ENCODE measurements at places on chromosomes 5 and 9.

- no peak for DNase-seq
Observed at GRCh38 chr5:126794157-126794828, 17.4 kb downstream of the LMNB1 start.

DNA sequence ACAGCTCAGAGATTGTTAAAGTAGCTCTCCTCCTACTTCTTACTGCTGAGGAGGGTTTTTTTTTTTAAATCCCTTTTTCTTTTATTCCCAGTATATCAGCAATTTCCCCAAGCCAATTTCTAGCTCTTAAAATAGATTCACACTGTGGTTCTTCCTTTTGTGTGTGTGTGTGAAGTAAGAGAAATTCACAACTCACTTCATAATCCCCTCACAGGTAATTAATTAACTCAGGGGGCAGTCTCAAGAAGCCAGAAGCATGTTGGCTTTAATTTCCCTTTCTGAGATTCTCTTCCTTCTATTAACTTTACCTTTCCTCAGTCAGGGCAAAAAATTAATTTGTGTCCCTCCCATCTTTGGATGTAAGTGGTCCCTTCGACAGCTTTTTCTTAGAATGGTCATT is 71.0 kb upstream of the HMHB1 start:
- DNase-seq, result no peak

- no peak for DNase-seq
Observed at GRCh38 chr9:16143310-16143709, 590.5 kb downstream of the CCDC171 start.

GRCh38 chr9:72734631-72735030 is 213.2 kb downstream of the TMC1 start:
- no peak for DNase-seq

DNA sequence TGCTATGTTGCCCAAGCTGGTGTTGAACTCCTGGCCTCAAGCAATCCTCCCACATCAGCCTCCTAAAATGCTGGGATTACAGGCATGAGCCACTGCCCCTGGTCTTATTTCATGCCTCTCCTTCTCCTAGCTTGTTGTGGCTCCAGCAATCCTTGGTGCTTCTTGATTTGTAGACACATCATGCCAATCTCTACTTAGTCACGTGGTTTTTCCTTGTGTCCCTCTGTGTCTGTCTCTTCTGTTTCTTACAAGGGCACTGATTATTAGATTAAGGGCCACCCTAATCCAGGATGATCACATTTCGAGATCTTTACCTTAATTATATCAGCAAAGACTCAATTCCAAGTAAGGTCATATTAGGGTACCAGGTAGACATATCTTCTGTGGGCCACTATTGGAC is 9.2 kb upstream of the IL31RA start:
- DNase-seq, result no peak

DNA sequence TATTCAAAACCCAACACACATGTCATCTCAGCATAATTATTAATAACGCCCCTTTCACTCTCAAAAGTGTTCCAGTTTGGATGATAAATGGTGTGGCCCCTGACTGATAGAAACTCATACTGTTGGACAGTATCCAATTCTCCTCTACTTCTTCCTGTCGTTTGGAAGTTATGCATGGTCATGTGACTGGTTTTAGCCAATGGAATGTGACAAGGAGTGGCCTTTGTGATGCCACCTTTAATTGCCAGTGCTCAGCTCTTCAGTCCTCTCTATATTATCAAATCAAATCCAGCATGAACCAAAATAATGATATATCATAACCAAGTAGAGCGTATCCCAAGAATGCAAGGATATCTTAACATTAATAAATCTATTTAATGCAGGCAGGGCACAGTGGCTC is 117.8 kb upstream of the SPIN1 start:
- DNase-seq, result no peak

DNA sequence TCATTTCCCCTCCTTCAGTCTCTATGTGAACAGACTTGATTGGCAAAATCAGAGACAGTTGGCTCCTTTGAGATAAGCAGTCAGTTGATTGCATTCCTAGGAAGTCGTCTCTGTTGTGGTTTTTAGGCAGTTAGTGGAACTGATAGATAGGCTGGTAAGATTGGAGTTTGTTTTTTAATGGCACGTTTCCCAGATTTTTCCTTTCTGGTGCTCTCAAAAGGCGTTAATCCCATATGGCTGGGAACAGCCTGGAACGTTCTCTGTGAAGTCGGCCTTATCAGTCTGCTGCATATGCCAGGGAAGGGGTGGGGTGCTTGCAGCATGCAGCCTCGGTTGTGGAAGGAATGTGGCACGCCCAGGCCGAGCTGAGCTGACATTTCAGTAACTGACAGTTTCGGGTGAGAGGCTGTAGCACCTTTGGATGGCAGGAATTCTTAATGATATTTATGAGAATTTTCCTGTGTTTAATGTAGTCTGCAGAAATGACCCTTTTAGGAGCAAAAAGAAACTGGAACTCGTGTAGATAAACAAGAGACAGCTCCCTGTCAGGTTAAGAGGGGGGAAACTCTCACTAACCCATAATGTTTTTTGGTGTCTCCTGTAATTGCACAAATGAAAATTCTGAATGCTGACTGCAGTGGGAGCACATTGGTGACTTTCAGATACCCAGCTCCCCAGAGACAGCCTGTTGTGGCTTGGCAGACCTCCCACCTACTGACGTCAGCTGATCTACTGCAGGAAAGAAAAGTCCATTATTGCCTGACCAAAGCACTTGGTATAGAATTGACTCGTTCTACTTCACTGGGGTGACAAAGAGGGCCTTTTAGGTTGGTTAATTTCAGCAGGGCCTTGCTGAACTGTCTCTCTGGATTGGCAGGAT is 6.3 kb downstream of the SPTAN1 start:
- peak; percentile 97 for DNase-seq

DNA sequence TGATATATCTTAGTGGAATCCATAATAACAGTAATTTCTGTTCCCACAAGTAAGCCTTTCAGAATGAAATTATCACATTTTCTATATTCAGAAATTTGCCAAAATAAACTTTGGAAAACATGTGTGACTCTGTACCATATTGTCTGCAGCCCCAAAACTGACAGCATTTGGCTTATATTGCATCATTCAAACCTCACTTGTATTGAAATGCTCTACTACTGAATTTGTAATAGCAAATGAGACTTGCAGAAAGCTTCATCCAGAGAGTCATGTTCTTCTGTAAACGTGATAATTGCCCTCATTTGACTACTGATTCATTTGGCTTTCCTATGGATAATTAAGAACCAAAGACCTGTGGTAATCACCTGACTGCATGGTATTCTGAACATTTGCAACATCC is 1249.5 kb upstream of the CDH18 start:
- DNase-seq, result no peak

- no peak for DNase-seq
Observed at GRCh38 chr5:63125392-63125791, 546.8 kb downstream of the LRRC70 start.

DNA sequence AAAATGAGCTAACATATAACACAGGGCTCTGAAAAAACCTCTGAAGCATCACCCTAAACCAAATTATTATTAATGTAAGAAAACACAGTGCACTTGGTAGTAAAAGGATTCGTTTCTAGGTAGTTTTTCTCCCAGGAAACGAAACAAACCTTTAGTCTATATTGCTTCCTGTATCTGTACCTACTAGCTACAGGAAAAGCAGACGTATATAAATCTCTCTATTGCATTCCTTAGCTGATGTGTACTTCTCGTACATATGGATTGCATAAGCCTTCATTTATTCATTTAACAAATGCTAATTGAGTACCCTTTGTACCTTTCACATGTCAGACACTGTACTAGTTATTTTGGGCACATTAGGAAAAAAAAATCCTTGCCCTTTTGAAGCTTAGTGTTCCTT is 85.0 kb upstream of the RASA1 start:
- no peak for DNase-seq

DNA sequence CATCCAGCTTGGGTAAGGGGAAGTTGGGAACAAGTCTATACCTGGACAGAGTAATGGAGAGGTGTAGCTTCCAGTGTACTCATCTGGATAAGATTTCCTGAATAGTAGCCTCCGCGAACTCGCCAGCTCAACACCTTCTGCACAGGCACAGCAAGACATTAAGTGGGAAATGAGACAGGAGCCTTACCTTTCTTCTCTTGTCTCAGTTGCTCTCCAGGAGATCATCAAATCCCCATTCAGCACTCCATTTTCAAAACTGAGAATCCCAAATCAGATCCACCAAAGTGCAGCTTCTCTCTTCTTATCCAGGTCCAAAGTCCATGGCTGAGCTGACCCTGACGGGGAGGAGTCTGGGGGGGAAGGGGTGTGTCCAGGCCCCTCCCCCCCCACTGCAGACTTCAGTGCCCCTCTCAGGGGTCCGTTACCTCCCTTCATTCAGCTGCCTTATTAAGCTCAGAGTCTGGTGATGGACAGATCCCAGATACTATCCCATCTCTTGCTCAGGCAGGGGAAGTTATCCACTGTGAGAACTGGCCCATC is 5.9 kb upstream of the MGAT1 start:
- DNase-seq, result no peak

DNA sequence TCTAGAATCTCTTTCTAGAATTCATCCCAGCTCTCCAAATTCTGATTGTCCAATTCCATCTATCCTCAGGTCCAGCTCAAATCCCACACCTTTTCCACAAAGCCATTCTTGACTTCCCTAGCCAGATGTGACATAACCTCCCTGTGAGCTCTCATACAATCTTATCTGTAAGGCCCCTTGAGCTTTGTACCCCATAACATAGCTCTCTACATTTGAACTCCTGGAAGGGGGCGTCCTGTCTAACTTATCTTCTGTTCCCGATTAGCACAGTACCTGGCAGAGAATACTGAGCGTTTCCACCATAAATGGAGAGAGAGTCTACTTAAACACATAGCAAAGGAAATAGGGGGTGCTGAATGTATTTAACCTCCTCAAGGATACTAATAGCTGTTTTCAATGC is 251.6 kb upstream of the RGMB start:
- no peak for DNase-seq

GRCh38 chr9:33379666-33380389 is 22.5 kb downstream of the AQP7 start:
- no peak for DNase-seq

GRCh38 chr9:134100040-134100439 is 32.2 kb upstream of the BRD3 start:
- no peak for DNase-seq

- DNase-seq, result peak; percentile 87
Observed at GRCh38 chr5:176619203-176619568, 9.2 kb upstream of the GPRIN1 start.

GRCh38 chr5:177576169-177576568 is 15.8 kb upstream of the TMED9 start:
- DNase-seq, result no peak

DNA sequence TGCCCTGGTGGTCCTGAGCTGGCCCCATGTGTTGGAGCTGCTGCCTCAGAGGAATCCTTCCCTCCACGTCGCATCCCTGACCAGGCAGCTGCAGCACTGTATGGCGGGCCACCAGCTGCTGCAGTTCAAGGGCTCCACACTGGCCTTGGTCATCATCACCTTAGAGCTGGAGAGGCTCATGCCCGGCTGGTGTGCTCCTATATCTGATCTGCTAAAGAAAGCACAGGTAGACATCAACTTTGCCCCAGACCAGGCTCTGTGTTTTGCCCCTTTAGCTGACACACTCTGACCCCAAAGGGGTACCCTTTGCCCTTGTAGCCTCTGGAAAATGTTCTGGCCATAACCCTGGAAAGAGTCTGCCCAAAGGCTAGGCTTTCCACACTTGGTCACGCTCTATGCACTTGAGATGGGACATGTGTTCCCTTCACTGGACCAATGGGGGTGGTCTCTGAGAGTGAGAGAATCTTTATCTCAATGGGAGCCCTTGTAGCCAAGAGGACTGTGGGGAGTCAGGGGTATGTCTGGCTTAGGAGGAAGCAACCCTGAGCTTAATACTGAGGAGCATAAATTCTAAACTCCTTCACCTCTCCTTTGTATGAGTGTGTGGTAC is 4.8 kb downstream of the CCNI2 start:
- DNase-seq, result no peak

- DNase-seq, result no peak
Observed at GRCh38 chr9:132802121-132802795, 75.8 kb downstream of the AK8 start.

DNA sequence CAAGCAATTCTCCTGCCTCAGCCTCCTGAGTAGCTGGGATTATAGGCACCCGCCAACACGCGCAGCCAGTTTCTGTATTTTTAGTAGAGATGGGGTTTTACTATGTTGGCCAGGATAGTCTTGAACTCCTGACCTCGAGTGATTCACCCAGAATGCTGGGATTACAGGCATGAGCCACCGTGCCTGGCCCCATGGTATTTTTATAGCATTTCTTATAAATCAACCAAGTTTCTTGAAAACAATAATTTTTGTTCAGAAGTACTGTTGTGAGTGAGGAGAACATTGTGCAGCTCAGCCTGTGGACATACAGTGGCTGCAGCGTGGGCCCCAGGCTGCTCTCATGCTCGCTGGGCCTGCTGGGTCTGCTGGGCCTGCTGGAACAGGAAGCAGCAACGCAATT is 45.3 kb downstream of the MAP1B start:
- no peak for DNase-seq

DNA sequence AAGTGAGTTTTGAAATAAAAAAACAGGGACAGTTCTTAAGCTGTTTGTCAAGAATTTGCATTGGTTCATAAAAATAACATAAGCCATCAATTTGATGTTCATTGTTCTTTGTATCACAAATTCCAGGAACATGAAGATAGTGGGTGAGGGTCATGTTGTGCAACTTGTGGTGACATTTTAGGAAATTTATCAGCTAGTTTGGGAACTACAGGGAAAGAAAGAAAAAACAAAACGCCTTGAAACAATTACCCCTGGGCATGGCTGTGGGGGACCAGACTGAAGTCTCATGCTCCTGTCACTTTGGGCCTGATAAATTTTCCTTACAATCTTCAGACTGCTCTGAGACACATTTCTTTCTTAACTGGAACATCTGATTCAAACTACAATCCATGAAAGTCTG is 207.1 kb upstream of the CLINT1 start:
- DNase-seq, result no peak

DNA sequence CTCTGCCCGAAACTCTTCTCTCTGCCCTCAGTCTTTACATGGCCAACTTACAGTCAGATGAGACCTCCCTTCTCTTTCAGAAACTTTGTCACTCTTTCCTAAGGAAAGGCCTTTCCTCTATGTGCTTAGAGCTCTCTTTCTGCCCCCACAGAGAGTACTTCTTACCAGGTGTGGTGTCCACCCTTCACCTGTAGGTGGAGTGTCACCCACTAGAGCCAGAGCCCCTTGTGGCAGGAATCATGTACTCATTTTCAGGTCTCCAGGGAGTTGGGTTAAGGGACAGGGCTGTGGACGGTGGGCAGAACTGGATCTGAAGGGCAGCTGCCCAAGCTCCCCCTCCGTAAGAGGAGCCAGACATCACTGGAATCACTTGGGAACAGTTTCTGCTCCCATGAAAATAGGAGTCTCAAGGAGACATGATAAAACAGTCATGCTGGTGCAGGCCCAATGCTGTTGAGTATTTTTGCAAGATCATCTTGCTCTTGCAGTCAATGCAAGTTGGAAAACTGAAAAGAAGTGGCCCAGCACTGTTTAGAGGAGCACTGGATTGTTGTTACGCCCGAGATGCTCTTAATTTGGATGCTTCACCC is 436.7 kb downstream of the ZSWIM6 start:
- peak; percentile 3 for DNase-seq

DNA sequence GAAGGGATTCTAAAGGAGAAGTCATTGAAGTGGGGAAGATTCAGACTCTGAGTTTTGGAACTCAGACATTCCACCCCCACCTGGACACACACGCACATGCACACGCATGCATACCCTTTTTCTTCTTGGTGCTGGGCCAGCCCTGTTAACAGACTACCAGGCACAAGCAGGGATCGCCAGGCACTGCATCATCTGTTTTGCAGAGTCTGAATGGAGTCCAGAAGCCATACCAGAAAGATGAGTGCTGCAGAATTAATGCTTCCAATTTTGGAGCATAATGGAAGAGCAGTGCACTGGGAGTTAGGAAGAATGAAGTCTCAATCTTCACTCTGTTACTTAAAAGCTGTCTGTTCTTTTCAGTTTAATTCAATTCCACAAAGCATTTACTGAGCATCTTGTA is 95.5 kb downstream of the PDE8B start:
- no peak for DNase-seq

All from endothelial cell of umbilical vein (primary cell).